ENCODE measurements at places on chromosomes 12 and 14.

DNA sequence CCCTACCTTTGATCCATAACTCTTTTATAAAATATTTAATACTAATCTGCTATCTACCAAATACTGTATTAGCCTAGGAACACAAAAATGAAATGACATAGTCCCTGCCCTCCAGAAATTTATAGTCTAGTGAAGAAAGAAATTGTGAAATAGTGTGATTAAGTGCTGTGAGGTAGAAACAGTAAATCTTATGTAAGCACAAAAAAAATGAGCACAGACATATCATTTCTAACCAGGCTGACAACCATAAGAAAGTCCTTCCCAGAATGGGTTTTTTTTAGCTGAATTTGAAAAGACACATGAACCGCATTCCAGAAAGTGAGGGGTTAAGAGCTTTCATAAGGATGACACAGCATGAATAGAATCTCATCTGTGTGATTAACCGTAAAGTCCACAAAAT, 145.9 kb downstream of the SOX5 start:
- DNase-seq, result no peak

DNA sequence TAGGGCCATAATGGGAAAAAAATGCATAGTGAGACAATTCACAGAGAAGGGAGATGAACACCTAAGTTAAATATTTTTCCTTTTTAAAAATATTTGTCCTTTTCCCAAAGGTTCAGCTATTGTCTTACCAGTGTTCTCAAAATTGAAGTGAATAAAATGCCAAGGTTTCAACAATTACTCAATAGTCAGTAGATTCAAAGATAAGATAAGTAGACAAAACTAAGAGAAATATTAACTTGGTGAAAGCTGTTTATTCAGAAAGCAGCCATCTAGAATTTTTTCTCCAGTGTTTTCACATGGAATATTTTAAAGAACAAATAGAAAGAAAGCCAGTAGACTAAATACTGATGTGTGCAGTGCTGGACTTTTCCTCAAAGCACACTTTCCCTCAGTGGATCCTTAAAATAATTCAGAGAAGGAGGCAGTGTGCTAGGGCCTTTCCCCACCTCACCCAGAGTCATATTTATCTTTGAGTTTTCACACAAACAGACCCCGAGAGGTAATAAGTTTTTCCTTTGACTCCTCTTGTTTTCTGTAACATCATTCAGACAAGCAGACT, 144.5 kb upstream of the PLEKHG7 start:
- no peak for DNase-seq

- DNase-seq, result peak; percentile 74
Measured at GRCh38 chr12:53267999-53268629, at the start of gene ESPL1. Gene ESPL1 (plus strand): TSS chr12:53268299. CDS start chr12:53268767, 468 bp downstream.

DNA sequence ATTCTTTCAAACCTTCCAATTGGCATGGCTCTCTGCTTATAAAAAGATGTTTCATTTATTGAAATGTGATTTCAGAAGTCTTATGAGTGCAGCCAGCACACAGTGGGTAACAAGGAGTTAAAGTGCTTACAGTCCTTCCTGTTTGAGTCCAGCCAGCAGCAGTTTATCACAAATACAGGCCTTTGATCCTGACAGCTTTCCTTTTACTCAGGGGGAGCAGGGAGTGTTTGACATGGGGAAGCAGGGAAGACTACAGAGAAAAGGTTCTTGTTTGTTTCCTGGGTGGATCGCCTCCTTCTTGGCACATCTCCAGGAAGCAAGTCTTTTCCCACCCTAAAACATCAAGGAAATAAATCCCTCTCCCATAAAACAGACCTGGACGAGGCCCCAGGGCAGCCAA, 216.1 kb downstream of the MSRB3 start:
- no peak for DNase-seq

DNA sequence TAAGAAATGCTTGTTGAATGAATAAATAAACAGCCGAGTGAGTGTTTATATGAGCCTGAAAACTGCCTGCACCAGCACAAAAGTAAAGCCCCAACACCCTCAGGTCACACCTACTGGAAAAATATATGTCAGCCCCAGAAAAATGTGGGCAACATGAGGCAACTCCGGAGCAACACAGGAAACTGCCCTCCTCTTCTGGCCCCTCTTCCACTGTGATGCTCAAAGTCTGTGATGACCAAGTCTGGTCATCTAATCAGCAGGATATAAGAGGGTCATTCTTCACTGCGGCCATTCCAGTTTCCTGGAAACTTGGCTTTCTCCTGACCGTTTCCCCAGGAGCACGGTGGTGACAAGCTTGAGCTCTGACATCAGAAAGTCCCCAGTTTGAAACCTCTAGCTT, 159.6 kb upstream of the PZP start:
- DNase-seq, result no peak

DNA sequence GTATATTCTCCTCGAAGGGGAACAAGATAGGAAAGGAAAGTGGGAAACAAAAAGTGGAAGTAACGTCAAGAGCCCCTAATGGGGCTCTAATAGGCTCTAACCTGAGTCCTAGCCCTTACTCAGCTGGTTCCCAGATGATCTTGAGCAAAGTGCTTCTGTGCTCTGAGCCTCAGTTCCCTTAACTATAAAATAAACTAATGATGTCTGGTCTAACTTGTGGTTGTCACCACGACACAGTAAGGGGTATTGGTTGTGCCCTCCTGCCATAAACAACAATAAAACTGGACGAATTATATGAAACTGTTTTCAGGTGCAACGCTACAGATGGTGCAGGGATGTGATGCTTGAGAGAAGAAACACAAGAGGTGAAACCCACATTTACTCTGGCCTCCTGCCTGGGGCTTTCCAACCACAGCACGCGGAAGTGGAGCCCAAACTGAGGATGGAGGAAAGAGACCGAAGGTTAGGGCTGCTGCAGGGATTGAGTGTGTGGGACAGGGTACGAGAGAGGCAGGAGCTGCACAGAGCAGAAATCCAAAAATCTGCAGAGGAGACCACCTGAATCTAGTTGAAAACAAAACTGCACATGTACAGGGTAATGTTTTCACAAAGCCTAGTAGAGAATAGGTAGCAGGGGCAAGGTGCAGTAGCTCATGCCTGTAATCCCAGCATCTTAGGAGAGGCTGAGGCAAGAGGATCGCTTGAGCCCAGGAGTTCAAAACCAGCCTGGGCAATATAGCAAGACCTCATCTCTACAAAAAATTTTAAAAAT, 45.6 kb upstream of the BCL2L14 start:
- no peak for DNase-seq

DNA sequence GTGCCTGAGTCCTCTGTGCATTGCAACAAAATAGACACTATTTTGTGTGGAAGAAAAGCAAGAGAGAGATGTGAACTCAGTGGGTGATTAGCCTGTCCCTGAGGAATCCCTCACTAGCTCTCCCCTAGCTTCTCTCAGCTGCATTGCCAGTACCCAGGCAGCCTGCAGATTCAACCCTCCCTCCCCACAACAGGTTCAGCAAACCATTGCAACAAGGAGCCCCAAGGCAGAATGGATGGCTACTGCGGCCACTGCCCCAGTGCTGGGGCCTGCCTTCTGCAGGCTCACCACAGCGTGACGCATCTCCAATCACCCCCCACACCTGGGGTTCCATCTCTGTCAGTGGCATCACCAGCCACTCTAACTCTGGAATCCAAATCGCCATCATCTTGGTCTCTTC, 2.3 kb downstream of the CRACR2A start:
- DNase-seq, result no peak

- DNase-seq, result no peak
Measured at GRCh38 chr12:20528208-20528607, 159.9 kb downstream of the PDE3A start.

DNA sequence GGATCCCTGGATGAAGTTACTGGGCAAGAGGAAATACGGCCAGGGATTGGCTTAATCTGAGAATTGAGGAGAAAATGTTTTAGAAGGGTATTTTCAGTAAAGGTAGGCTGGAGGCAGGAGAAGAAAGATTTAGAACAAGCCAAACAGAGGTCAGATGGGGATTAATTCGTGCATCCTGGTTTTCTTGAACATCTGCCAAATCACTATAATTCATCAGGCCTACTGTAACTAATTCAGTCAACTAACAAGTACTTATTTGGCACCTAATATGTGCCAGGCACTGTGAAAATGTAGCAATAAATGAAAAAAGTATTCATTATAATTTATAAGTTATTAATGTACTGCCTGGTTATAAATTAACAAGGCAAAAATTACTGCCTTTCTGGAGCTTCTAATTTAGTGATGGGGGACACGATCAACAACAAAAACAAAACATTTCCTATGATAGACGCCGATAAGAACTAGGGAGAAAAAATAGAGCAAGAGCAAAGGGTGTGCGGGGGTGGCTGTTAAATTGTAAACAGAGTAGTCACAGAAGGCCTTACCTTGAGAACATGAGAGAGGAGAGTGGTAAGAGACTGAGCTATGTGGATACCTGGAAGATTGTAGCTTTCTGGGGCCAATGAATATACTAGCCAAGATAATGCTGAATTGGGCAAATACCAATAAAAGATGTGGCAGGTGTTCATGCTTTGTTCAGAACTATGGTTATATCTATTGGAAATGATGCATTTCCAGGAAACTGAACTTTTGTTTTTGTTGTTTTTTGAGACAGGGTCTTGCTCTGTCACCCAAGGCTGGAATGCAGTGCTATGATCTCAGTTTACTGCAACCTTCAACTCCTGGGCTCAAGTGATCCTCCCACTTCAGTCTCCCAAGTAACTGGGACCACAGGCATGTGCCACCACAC, 34.0 kb downstream of the DUSP16 start:
- no peak for DNase-seq

DNA sequence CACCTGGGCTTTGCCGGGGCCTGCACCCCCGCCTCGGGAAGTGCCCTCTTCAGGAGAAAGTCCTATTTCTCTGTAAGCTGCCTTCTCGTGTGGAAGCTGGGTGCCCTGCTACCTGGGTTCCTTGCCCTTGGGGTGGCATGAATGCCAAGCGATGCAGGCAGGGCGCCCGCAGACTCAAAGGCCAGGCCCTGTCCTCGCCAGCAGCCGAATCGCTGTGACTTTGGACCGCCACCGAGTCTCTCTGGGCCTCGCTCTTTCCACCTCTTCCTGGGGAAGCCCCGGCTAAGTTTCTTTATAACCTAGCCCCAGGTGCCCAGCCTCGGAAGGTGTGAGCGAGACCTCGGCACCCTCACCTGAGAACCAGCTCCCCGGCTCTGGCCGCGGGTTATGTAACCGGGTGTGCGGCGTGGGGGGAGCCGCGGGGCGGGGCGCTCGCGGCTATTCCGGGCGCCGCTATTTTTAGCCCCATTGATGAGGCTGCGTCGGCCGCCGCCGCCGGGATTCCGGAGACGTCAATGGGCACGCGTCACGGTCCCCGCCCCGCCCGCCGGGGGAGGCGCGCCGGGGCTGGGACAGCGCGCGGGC, 14.6 kb upstream of the NR4A1 start:
- peak; percentile 87 for DNase-seq

- no peak for DNase-seq
Measured at GRCh38 chr12:107436836-107437235, 248.8 kb upstream of the PWP1 start.

DNA sequence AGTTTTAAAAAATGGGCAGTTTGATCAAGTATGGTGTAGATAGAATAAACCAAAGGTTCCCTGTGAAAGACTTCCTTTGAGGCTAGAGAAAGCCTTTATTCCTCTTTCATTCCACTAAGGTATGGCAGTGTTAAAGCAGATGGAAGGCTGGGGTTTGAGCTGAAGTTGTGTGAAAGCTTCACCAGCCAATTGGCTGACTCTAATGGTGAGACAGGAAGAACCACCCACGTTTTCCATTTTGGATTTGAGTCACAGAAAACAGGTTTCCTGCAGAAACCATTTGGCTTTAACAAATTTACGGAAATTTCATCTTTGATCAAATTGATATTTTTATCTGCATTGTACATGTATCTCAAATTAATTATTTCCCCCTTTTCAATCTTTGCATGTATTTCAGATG, 455.0 kb downstream of the PCNX1 start:
- no peak for DNase-seq

- DNase-seq, result no peak
Measured at GRCh38 chr12:26851031-26851809, 18.2 kb upstream of the ITPR2 start.

- peak; percentile 54 for DNase-seq
Measured at GRCh38 chr14:60164712-60165546, at the start of gene DHRS7. Gene DHRS7 (minus strand): TSS chr14:60165398. CDS start chr14:60165309, 89 bp downstream.

- no peak for DNase-seq
Measured at GRCh38 chr14:75906228-75906627, 75.6 kb downstream of the TGFB3 start.

GRCh38 chr14:54566410-54567223, at the start of gene SAMD4A:
Gene SAMD4A (plus strand): TSS chr14:54567128. CDS start chr14:54567917, 789 bp downstream.
- DNase-seq, result peak; percentile 54

DNA sequence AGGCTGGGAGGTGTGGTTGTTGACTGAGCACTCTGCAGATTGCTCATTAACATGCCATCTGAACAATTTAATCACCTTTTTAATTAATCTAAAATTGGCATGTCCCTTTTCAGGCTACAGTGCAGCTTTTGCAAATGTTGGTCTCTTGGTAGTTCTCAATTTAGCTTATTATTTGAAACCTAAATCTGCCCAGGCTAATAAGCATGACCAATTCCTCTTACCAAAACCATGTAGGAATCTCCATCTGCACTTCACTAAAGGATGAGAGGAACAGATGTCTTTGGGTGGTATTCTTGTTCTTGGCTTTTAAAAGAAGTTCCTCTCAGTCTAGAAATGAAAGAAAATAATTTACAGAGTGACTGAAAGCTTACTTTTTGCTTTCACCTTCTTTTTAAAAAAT, 190.1 kb upstream of the RMST start:
- no peak for DNase-seq

DNA sequence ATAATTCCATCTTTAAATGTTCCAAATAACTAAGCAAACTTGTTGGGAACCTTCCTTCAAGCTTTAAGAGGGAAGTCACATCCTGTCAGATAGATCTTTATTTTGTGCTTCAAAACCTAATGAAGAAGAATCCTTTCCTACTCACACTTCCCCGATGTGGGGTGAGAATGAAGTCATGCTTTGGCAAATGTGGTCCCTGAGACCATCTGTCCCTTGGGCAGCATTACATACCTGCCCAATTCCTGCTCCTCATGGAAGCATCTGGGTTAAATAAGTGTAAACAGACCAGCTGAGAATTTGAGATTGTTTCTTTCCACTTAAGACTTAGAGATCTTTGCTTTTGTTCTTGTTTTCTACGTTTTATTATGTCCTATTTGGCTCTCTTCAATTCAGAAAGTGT, 606.0 kb upstream of the TMEM132C start:
- DNase-seq, result no peak

GRCh38 chr12:77686760-77687159, 143.9 kb upstream of the NAV3 start:
- no peak for DNase-seq

GRCh38 chr14:104384776-104385071, 194.8 kb upstream of the C14orf180 start:
- DNase-seq, result no peak

GRCh38 chr12:9674226-9674590, 4.7 kb downstream of the CLEC2D start:
- DNase-seq, result peak; percentile 64

DNA sequence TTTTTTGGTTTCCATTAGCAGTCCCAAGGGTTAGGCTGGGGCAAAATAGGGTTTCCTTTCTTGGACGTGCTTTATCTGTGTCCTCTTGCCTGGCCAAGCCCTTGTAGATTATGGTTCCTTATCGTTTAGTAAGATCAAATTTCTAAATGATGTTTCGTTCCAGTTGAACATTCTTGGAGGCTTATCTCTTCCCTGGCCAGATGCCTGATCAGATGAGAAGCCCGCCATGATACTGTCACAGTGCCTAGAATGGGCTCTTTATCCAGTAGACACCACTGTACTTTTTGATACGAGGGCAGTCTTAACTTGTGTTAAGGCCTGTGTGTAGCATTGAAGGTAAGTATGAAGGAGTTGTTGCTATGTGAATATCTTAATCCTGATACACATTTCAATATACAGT, 76.1 kb upstream of the TMEM263 start:
- DNase-seq, result no peak

GRCh38 chr12:114742363-114742762, 58.4 kb upstream of the TBX3 start:
- DNase-seq, result no peak
